ENCODE measurements at places on chromosomes 2 and 18. TPM values are rescaled to one million over a fixed set of nuclear protein-coding genes. Genes with fewer than 3 reads are reported as not detected.

DNA sequence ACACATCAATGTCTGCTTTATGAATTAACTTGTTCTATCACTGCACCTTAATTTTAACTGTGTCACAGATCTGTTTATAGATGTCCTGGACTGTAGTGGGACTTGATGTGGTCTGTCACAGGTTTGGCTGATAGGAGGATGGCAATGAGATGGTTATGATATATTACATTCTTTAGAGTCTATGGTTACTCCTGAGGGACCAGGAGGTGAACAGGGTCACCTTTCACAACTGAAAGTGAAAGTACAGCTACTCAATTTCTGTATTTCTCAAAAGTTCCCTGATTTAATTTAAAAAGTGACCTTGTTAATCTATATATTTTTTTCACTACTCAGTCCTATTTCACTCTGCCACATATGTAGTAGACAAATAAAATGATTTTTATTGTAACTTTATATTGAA, 1284.1 kb upstream of the GYPC start:
- no peak overlapping the region for H3K4me3 ChIP-seq
- H3K27me3 ChIP-seq: no peaks in the 10 kb centered on the region
- no peaks in the 10 kb centered on the region for H3K36me3 ChIP-seq
- H3K4me1 ChIP-seq: no peaks in the 10 kb centered on the region

DNA sequence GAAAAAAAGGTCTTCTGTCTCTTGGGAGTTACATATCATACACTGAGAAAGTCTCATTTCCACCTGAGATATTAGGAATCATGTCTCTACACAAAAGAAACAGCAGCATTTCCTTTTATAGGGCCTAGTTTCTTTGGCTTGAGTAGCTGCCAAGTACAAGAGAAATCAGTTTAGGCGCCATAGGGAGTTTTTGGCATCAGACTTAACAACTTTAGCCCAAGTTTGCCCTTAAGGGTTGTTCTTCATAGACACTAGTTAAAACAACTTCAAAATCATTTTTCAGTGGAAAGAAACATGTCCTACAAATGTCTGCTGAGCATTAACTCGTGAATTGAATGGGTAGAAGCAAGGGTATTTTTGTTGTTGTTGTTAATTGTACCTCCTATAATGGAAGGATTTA, 587.0 kb upstream of the DSEL start:
- no peak overlapping the region for H3K27ac ChIP-seq
- DNase-seq: no peak
- no peak overlapping the region for H3K4me3 ChIP-seq
- no peaks in the 10 kb centered on the region for H3K4me1 ChIP-seq

GRCh38 chr2:239295377-239296019, 105.3 kb downstream of the HDAC4 start:
- no peaks in the 10 kb centered on the region for H3K4me1 ChIP-seq
- no peak overlapping the region for H3K4me3 ChIP-seq
- no peaks in the 10 kb centered on the region for H3K27me3 ChIP-seq
- DNase-seq: no peak
- H3K27ac ChIP-seq: no peak overlapping the region

DNA sequence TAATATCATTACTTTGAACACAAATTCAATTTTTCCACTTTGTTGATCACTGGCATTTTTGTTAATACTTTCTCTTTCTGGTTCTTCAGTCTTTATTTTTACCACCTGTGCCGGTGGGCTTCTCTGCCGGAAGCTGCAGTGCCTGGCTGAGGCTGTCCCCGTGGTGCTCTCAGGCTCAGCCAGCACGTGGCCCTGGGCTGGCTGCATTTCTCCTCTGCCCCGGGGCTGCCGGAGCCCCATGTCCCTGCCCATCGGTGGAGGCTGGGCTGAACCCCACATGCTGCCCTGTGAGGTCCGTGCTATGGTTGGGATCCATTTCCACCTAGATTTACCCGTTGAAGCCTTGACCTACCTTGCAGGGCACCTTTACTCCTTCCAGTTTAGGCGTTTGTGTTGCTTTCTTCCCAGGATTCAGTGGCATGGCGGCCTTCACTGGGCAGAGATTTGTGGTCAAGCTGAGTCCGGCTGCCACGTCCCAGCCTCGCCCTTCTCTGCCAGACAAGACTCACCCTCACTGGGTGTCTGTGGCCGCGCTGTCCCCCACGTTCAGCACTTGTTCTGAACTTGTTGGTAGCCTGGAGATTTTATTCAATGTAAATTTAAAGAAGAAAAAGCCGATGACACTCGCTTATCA, 12.8 kb upstream of the TMEM18 start:
- no peak overlapping the region for H3K27ac ChIP-seq
- H3K4me3 ChIP-seq: no peak overlapping the region
- no peaks in the 10 kb centered on the region for H3K36me3 ChIP-seq
- H3K27me3 ChIP-seq: peaks cover 70% of the 10 kb centered on the region

The PROKR1 gene
- not detected for total RNA-seq

The PUM2 gene
- 99.3 TPM for total RNA-seq

The SCG2 gene
- total RNA-seq: 0.48 TPM

The LGALSL gene
- 9.7 TPM for total RNA-seq

The NABP1 gene
- total RNA-seq: 46.5 TPM

The SDC1 gene
- total RNA-seq: 128 TPM

The UGT1A10 gene
- total RNA-seq: not detected
